ENCODE measurements at places on chromosomes 5 and 9.

DNA sequence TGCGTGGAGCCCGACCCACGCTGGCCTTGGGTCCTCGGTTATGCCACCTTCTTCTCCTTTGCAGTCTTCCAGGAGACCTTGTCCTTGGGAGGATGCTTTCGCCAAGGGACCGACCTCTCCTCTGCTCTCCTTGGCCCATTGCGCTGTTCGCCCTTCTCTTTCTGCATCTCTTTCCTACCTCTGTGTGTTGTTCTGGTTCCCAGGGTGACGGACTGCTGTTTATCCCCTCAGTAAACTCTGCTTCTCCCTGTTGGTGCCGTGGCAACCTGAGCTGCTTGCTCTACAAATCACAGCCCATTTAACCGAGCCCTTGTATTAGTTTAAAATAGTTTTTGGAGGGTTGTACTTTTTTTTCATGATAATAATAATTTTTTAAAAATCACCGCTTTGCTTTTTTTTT, 97.9 kb downstream of the DAPK1 start:
- DNase-seq, result no peak

DNA sequence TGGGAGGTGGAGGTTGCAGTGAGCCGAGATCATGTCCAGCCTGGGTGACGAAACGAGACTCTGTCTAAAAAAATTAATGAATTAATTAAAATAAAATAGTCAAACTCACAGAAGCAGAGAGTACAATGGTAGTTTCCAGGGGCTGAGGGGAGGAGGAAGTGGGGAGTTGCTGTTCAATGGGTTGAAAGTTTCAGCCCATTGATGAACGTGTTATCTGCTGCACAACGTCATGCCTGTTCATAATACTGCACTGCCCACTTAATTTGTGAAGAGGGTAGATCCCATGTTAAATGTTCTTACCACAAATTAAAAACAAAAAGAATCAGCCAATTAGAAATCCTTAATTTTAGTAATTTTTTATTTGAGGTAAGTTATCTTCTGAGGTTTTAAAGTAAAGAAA, 16.4 kb upstream of the RUFY1 start:
- no peak for DNase-seq

DNA sequence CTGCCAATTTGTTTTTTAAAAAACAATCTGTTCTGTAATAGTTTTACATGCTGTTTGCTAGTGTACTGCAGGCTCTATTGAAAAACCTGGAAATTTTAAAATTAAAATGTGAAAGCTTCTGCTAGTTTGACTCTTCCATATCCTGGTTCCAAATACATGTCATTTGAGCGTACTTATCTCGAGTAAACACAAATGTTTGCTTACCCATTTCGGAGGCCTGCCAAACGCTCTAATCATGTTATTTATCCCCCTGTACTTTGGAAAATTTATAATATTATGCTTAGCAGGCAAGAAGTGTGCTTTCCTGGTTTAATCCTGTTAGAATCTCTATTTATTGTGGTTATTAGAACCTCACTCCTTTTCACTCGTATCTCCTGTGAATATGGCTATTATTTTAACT, 476.8 kb upstream of the CYLC2 start:
- DNase-seq, result no peak

GRCh38 chr9:113499876-113500497, 36.5 kb downstream of the RGS3 start:
- no peak for DNase-seq

GRCh38 chr5:158023266-158023665, 164.3 kb upstream of the CLINT1 start:
- DNase-seq, result no peak

DNA sequence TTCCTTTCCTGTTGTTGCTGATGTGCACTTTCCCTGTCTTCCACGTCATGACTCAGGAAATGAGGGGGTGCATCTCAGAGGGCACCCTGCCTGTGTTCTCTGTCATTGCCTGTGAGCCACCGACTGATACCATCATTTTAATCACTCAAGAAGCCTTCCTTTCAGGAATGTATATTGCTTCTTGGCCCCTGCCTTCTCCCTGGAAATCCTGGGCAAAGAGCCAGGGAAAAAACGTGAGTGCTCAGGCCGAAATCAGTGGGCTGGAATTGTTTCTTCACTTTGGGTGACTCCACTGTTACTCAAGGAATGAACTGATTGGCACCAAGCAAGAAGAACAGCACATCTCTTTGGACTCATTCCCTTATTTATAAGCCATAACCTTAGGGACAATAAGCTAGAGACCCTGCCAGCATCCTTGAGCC, 126.1 kb downstream of the SNX18 start:
- no peak for DNase-seq

DNA sequence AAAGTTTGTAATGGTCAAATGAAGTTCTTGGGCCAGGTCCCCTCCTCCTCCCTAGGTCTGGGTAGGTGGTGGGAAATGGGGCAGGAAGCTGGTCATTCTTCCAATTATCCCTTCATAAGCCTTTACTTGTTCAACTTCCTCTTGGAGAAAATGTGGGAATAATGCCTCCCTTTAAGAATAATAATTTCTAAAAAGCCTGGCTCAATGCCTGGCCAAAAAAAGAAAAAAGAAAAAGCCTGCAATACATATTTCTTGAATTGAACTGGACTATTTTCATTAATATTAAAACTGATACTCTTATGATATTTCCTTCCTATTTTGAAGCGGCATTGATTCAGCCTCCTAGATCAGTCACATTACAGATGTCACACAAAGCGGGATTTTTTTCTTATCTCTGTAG, 600.9 kb downstream of the CCDC171 start:
- no peak for DNase-seq

DNA sequence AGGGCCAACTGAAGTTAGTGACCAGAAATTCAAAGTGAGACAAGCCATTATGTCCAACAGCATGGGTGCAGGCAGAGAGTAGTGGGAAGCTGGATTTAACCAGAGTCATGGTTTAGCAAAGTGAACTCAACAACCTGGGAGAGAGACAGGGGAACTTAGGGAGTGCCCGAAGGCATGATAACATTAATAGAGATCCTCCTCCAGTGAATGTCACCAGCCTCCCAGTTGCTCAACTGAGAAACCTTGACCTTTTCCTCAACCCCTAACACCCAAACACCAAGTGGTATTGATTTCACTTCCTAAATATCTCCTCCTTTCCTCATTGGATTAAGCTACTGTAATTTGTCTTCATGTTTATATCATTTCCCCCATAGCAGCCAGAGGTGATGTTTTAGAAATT, 42.6 kb downstream of the HMGCS1 start:
- DNase-seq, result no peak

- no peak for DNase-seq
These were observed 993.0 kb downstream of the MAT2B start for GRCh38 chr5:164498438-164498837.

DNA sequence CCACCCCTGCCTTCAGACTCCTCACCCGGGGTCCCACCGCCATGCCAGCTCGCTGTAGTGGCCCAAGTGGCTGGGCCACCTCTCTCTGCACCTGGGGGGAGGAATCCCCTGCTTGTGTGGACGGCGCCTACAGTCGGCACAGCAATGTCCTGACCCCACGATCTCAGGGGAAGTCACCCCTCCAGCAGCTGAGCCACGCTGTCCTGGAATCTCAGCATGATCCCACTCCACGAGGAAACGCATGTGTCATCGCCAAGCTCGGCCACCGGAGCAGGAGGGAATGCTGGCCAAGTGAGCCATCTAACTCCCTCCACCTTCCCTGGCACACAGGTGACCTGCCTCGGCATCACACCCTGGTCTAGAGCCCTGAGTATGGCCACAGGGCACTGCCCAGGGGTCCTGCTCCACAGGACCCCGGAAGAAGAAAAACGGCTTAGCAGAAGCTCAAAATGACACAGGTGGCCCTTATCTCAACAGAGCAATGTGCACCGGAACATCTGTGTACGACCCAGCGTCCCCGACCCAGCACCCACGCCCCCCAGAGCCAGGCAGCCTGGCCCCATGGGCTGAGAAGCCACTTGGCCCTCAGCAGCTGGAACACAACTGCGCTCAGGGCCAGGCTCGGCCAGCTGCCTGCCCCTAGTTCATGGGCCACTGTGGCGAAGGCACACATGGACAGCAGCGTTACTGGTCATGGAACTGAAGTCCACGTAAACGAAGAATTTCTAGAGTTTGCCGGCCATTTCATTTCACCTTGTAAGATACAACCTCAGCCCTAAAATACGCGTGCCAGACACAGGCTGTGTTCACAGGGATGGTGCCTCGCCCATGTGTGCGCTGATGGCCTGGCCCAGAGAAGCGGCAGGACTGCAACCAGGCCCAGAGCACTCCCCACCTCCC, 23.4 kb upstream of the CAMSAP1 start:
- DNase-seq, result no peak

DNA sequence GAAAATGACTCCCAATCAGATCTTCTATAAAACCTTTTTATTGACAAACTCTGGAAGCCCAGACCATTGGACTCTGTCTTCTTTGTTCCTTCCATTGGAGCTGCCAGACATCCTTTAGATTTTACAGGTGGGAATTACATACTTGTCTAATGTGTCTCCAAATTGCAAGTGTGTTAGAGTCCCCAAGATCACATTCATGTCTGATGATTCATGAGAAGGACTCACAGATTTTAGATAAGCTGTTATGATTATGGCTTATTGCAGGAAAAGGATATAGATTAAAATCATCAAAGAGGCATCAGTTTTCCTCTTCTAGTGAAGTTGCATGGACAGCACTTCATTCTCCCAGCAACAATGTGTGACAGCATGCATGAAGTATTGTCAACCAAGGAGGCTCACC, 70.4 kb downstream of the MUSK start:
- no peak for DNase-seq

GRCh38 chr5:7714697-7715096, 136.2 kb downstream of the CFAP90 start:
- no peak for DNase-seq

Measured in cortex of kidney (tissue), 1 donor.